ENCODE measurements at places on chromosomes 3 and 15.

DNA sequence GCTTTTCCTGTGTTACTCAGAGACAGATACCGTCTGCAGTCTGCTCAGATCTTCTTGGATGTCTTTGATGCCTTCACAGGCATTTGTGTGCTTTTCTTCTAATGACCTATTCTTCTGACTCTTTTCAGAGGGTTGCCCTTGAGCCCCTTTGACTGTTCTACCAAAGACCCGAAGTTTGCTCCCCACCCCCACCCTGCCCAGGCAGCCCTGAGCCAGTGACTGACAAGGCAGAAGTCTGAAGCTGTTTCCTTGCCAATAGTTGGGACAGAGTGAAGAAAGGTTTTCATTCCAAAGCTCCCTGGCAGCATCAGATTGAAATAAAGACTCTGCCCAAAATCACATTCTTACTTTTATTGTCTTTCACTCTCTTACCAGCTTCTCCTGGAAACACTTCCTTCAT is 9.0 kb upstream of the ATP13A5 start:
- DNase-seq: no peak

GRCh38 chr3:128407247-128407646 is 59.4 kb downstream of the DNAJB8 start:
- DNase-seq: no peak

GRCh38 chr15:75065851-75066509 is 42.6 kb downstream of the PPCDC start:
- DNase-seq: no peak

- no peak for DNase-seq
Measured at GRCh38 chr3:10770547-10770946, 45.5 kb upstream of the SLC6A11 start.

DNA sequence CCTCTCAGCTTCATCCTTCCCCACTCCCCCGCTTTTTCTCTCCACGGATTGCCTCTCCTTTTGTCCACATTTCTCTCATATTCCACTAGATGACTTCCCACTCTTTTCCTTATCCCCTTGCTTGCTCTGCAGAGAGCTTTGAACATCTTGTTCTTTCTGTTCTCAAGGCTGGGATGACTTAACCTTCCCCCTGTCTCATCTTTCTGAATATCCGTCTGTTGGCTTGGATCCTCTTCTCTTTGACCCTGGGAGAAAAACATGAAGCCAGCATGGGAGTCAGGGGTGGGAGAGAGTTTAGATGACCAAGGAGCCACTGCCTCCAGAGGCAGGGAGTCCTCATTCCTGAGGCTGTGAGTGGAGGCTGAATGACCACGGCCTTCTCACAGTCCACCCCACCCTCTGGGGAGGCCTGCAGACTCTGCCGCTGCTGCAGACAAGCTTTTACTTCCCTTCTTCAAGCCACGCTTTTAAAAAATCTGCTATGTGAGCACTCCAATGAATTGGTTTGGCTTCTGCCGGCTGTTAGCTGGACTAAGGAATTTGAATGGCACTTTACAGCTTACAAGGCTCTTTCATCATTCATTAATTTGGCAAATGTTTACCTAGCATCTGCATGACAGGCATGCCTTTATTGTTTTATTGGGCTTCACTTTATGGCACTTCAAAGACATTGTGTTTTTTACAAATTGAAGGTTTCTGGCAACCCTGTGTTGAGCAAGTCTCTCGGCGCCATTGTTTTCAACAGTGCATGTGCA is 111.6 kb upstream of the SLC6A6 start:
- peak; percentile 55 for DNase-seq

DNA sequence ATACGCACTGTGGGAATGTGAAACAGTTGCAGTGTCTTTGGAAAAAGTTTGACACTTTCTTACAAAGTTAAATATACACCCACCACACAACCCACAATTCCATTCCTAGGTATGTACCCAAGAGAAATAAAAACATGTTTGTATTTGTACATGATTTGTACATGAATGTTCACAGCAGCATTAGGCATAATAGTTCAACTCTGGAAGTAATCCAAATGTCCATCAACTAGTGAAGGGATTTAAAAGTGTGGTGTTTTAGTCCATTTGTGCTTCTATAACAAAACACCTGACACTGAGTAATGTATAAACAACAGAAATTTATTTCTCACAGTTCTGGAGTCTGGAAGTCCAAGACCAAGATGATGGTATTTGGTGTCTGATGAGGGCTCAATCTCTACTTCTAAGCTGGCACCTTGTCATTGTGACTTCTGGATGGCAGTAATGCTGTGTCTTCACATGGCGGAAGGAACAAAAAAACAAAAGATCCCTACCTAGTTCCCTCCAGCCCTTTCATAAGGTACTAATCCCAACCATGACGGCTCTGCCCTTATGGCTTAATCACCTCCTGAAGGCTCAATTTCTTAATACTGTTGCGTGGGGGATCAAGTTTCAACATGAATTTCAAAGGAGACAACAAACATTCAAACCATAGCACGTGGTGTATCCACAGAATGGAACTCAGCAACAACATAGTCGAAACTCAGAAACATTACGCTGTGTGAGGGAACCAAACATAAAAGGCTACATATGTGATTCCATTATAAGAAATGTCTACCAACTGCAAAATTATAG is 120.5 kb downstream of the AQP9 start:
- DNase-seq: no peak

- DNase-seq: peak; percentile 5
Measured at GRCh38 chr3:78642226-78643035, 1125.4 kb downstream of the ROBO1 start.

DNA sequence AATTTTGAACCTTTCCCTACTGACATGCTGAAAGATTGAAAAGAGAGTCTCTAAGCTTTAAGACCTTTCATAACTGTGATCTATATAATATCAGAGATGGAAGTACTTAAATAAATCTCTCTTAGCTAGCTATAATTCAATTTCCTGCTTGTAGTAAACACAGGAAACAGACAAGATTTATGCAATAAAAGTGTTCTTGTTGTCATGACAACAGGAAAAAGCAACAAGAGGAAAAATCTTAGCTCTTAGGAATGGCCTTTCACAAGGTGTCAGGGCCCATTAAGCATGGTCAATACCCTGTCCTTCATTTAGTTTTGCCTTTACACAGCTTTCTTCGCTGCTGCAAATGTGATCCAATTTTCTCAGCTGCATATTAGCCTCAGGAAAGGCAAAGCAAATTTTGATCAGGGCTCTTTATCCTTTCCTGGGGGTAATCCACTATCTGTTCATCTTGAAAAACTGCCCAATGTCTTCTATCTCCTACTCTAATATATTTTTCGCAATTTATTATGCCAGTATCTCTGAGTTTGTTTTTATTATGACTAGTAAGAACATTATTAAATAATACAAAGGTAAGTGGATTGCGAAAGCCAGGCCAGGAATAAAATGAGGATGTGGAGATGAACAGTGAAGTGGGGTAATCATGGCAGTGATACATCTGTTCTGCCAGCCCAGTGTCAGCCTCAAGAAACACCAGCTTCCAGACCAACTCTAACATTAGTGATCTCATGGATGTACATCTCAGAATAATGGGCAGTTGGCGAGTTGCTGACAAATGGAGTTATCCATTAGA is 28.7 kb downstream of the SIDT1 start:
- DNase-seq: no peak

- DNase-seq: no peak
Measured at GRCh38 chr3:151722856-151723255, 10.9 kb upstream of the AADACL2 start.

- peak; percentile 67 for DNase-seq
Measured at GRCh38 chr3:98814817-98815420, 51.8 kb downstream of the ST3GAL6 start.

DNA sequence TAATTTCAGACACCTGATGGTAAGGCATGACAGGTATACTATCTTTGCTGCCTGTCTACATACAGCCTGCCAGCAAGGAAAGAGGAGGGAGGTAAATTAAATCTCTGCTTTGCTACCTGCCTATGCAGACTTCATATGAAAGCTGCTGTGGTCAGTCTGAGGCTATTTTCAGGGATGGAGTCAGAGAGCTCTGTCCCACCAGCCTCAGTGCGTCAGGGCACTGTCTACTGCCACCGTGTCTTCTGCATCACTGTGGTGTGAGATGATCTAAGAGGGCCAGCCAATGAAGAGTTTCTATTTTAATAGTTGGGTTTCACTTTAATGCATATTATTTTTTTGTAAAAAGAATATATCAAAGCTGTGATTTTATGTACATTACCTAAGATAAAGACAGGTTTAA is 125.6 kb downstream of the CADPS start:
- DNase-seq: no peak

DNA sequence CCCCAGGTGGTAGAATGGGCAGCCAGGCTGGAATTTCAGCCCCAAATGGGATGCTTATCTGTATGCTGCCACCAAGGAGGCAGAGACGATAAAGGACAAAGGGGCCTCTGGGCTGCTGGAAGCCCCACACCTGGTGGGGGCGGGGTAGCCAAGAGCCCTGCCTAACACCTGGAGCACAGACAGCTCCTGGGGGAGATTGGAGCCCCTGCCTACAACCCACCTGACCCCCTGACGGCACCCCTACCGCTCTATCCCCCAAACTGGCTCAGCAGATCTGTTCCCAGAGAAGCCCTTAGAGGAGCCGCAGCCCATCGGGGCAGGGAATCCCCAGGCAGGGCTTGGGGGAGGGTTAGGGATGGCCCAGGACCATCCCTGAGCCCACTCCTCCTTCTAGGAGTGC is 15.8 kb upstream of the SEMA3F start:
- no peak for DNase-seq
